Effector memory CD8-positive, alpha-beta T cell (primary cell): ENCODE measurements at places on chromosomes 6 and 20.

DNA sequence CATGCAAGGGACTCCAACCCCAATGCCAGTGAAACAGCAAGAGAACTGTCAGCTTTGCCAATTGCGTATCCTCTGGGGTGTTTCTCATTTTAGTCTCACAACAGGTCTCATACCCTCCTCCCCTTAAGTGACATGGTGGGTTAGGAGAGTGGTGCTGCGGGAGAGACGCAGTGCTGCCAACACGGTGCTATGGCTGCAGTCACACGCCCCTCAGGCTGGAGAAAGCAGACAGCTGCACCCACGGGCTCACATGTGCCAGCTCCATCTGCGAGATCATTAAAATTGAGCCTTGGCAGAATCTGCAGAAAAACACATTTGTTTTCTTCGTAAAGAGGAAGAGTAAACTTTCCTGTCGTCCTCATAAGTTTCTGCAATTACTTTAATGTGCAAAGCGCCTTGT, 114.7 kb downstream of the ANKRD60 start:
- no peak for DNase-seq

- no peak for DNase-seq
These were observed 43.0 kb downstream of the EYA2 start for GRCh38 chr20:46937533-46938226.

DNA sequence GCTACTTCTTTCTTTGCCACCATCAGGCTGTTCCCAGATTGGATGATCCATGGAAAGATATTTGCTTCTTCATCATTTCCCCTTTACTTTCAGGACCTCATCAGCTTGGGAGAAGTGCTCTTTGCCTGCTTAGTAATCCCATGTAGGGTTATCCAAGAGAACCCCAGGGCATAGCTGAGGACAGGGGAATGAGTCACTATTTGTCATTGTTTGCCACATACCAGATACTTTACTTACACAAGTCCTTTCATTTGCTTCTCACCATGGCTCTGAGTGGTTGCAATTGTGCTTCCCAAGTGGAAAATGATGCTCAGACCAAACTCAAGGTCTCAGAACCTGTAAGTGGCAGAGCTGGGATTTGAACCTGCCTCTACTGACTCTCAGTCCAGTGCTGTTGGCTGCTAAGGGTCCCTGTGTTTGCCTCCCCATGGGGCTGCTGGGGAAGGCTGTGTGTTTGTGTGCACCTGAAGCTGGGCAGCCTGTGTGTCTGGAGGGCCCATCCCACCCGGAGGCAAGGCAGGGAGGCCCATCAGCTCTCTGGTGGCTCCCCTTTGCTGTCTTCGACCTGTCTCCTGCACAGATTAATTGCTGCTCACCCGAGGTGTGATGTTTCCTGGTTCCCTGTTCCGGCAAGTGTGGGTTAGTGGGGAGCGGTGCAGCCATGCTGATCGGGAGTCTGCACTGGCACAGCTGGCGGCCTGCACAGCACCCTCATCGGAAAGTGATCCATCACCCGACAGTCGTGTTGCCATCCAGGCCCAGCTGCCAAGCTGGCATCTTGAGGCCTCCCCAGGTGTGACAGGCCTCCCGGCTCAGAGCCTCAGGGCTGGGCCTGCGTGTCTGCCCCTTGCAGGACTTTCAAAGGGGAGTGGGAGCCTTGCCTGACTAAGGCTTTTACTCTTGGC, 228.8 kb downstream of the DHX35 start:
- DNase-seq = no peak

- no peak for DNase-seq
These were observed 236.3 kb upstream of the SOX4 start for GRCh38 chr6:21357262-21357661.

DNA sequence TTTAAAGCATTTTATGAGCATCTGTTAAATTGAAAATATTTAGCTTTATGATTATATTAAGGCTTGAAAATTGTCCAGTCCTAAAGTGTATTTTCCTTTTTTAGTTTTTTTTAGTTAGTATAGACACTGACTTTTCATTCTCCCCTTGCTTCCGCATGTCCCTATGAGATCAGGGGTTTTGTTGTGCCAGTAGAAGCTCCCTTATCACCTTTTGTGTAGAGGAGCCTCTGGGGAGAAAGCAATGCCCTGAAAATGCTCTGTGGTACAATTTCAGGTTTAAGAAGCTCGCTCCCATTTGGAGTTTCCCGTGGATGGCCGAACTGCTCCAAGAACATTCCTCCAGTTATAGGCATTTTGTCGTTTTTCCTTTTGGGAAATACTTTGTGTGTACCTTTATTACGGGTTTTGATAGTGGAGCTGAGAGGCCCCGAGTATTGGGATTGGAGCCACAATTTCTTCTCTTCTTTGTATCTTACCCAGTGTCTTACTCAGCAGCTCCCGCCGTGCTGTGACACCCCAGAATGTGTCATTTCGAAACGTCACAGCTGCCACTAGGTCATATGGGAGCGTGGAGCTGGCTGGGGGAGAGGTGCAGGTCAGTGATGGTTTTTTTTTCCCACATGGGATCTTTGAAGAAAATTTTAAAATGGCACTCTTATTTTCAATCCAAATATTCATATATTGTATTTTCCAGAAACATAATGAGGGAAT, 49.9 kb downstream of the RPRD1B start:
- DNase-seq = no peak

GRCh38 chr6:44251576-44252524, 4.9 kb downstream of the HSP90AB1 start:
- no peak for DNase-seq

GRCh38 chr6:18527836-18528743, 140.9 kb downstream of the RNF144B start:
- DNase-seq = no peak

- DNase-seq = no peak
These were observed at the start of the genes DUSP15 and TTLL9 for GRCh38 chr20:31869942-31870725. DUSP15 (minus strand) TSS chr20:31870527; CDS start chr20:31870337, 190 bp downstream. TTLL9 (plus strand) TSS chr20:31870634; CDS start chr20:31871127, 493 bp downstream.

DNA sequence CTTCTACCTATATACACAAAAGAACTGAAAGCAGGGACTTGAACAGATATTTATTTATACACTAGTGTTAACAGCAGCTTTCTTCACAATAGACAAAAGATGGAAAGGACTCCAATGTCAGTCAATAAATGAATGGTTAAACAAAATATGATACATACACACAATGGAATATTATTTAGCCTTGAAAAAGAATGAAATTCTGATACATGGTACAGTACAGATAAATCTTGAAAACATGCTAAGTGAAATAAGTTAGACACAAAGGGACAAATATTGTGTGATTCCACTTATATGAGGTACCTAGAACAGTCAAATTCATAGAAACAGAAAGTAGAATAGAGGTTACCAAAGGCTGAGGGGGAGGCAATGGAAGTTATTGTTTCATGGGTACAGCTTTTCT, 79.8 kb upstream of the ADTRP start:
- no peak for DNase-seq

DNA sequence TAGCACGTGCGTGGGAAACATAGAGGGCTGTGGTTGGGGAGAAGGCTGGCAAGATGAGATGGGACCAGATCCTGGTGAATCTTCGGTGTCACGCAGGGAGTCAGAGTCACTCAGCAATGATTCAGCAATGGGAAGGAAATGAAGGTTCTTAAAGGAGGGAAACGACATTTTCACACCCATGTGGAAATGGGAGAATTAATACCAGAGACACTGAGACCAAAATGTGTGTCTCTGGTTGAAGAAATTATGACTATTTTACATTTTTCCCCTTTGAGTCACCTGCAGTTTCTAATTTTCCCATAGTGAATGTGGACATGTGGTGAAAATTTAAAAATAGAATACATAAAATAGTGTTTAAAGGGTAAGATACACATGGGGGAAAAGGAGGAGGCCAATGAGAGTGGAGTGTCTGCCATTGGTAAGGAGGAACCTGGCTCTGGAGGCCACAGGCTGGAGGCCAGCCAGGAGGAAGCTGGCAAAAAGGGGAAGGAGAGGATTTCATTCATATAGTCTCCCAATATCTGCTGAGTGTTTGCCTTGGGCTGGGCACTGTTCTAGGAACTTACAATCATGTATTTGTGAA, 17.5 kb downstream of the NRN1 start:
- no peak for DNase-seq

DNA sequence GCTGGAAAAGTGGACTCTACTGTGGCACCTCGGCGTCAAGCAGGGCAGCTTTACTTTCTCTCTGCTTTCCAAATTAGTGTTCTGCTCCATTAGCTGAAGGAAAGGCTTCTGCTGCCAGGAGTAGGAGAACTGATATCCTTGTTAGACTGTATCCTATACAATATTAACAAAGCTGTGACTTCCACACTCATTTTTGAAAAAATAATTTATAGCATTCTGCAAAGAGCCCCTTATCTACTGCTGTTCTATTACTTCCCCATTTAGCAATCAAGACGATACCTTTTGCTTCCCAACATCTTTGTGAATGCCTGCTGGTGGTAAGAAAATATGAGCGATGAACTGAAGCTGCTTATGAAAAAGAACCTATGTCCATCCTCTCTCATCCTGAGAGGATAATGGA, 151.1 kb downstream of the UBE3D start:
- DNase-seq = no peak

DNA sequence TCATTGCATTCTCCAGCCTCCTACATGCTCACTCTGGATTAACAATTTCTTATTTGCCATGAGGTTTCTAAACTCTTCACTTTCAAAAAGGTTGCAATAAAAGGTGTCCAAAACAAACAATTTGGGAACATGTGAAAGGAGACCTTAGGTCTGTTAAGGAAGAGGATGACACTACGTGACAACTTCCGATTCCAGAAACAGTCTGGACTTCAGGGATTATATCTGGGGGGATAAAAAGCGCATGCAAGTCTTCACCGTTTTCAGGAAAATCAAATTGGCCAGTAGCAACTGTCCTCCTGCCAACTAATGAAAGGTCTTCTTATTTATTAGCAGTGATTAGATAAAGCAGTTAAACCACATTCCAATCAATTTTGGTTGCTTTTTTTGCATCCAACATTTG, 1.8 kb downstream of the ZDHHC14 start:
- DNase-seq = no peak

GRCh38 chr6:160398674-160399271, 50.6 kb downstream of the SLC22A3 start:
- no peak for DNase-seq

DNA sequence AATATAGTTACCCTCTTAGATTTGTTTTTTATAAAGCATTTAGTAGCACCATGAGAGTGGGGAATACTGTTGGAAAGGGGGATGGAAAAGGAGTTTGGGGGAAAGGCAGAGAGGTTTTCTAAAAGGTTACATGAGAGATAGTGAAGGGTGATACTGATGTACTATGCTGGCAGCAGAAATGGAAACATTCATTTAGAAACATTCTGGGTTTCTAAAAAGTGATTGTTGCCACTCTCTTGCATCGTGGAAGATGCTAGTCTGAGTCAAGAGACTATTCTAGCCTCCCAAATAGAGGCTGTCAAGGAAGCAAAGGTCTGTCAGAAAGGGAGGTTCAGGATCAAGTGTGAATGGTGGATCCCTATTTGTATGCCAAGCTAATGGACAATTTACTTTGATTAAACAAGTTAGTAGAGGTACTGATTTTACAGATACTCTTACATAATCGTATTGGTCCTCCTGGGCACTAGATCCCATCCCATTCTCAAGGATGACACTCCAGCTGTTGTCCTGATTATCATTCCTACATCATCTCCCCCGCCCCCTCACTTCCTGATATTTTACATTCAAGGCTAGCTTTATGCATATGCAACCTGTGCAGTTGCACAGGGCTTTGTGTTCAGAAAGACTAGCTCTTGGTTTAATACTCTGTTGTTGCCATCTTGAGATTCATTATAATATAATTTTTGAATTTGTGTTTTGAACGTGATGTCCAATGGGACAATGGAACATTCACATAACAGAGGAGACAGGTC, 15.4 kb upstream of the ABT1 start:
- DNase-seq = no peak

- DNase-seq = no peak
These were observed 16.6 kb upstream of the PCMTD2 start for GRCh38 chr20:64238851-64239387.

DNA sequence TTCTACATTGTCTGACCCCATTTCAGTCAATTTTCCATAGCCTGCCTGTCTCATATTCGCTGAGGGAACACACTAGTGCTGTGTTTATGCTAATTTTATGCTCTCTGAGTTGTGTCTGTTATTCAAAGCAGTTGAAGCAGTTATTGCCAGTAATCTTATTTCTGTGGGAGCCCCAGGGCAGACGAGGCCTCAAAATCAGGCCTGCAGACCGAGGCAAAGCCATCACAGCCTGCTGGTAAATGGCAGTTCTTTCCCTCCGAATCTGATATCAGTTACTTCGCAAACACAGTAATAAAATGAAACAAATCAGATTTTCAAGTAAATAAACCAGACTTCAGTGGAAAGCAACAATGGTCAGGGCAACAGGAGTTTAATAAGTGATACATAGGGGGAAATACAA, 508.4 kb downstream of the PKHD1 start:
- DNase-seq = no peak

GRCh38 chr6:4345543-4345942, 210.2 kb upstream of the ECI2 start:
- no peak for DNase-seq

- DNase-seq = no peak
These were observed 889.1 kb upstream of the MAP3K7 start for GRCh38 chr6:91476000-91476399.

GRCh38 chr6:56235245-56235644, 12.1 kb downstream of the COL21A1 start:
- no peak for DNase-seq

- DNase-seq = no peak
These were observed 8.5 kb upstream of the ANGPT4 start for GRCh38 chr20:924639-925038.
